GM23338 (cell line): ENCODE measurements at places on chromosomes 3 and 15. TPM values are rescaled to one million over a fixed set of nuclear protein-coding genes. Genes with fewer than 3 reads are reported as not detected.
A peak's percentile ranks its signal among the peaks of the same experiment; 100 is the strongest.

The GABPB1 gene
- 42.8 and 53.9 TPM in 2 replicates for total RNA-seq

GRCh38 chr15:92914768-92915221 is 14.7 kb downstream of the CHD2 start:
- no peak for DNase-seq

The TRIM42 gene
- not detected in 2 replicates for total RNA-seq

- DNase-seq = no peak
Measured at GRCh38 chr3:190064112-190064511, 56.6 kb downstream of the P3H2 start.

The MCF2L2 gene
- total RNA-seq = 9.0 and 14.6 TPM in 2 replicates

The CHD2 gene
- total RNA-seq = 108 and 119 TPM in 2 replicates

DNA sequence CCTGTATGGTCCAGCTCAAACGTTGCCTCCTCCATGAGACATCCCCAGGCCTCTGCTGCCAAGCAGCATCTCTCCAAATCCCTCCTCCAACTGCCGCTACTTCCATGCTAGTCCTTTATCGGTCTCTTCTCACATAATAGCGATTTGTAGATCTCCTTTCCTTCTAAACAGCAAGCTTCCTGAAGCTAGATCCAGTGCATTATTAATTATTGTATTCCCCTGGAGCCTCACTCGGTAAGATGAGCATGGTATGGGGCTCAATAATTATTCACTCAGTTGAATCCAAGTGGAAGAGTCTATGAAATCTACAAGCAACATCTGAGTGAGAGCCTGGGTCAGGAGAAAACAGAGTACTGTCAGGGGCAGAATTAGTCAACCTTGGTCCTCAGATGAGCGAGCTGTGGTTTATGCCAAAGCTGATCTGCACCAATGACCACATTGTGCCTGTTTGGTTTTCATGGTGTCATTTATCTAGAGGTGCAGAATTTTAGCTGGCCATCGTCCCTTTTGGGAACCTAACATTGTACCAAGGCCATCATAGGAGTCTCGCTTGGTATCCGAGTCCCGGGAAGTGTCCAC is 93.8 kb upstream of the UBE2E1 start:
- no peak for DNase-seq

DNA sequence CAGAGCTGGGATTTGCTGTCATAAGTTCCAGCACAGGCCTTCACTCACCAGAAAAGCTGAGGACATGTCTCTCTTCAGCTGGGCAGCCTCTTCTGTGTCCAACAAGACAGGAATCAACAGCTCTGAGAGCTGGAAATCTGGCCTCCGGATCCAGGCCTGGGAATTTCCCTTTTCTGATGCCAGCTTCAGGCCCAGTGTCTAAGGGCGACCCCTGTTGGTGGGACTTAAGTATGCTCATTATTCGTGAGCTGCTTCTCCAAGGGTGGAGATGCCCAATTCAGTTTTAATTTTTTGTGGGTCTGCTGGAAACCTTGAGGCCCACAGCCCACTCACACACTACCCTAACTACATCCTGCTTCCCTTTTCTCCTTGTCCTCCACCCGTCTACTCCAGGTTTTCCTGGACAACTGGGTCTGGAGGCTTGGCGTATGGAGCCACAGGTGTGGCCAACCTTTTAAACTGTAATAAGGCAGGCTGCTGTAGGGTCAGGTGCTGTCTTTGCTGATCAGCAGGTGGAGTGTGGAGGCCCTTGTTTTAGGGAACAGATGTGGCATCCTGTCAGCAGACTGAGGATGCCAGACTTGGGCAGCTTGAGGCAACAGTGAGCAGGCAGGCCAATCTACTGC is 2.6 kb upstream of the CEMIP start:
- peak; percentile 88 for DNase-seq

- DNase-seq = peak; percentile 44
Measured at GRCh38 chr3:18618723-18619122, 193.6 kb upstream of the SATB1 start.

The LRRC31 gene
- not detected in 2 replicates for total RNA-seq

The DNAH1 gene
- total RNA-seq = 0.35 and 1.8 TPM in 2 replicates

The NR2F2 gene
- not detected in 2 replicates for total RNA-seq

The FRMD4B gene
- total RNA-seq = 6.4 and 8.6 TPM in 2 replicates

GRCh38 chr3:37935756-37936666 is 54.6 kb upstream of the VILL start:
- peak; percentile 78 for DNase-seq

The KCTD6 gene
- total RNA-seq = 22.8 and 28.3 TPM in 2 replicates

GRCh38 chr15:59438625-59439290 is 772 bp downstream of the FAM81A start:
- DNase-seq = no peak

The NEK11 gene
- 0.80 and 3.7 TPM in 2 replicates for total RNA-seq

The MFGE8 gene
- 586 and 671 TPM in 2 replicates for total RNA-seq

The ZNF502 gene
- total RNA-seq = 3.2 and 4.7 TPM in 2 replicates

The P2RY1 gene
- 54.6 and 59.8 TPM in 2 replicates for total RNA-seq

DNA sequence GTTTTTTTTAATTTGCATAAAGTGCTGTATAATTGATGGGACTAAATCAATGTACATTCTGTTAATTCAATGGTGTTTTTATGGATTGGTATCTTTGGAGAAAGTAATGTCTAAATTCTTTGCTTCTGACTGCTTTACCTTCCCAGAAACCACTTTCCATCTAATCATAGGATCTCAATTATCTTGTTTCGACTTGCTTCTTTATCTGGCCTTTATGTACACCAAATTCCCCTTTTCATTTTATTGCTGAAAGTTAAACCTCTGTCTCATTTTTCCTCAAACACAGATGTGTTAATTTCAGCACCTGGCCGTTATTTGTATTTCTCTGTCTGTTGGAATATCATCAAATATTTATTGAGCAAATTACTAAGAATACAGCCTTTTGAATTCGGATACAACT is 287.3 kb upstream of the GBE1 start:
- no peak for DNase-seq

The LMAN1L gene
- total RNA-seq = not detected in 2 replicates

DNA sequence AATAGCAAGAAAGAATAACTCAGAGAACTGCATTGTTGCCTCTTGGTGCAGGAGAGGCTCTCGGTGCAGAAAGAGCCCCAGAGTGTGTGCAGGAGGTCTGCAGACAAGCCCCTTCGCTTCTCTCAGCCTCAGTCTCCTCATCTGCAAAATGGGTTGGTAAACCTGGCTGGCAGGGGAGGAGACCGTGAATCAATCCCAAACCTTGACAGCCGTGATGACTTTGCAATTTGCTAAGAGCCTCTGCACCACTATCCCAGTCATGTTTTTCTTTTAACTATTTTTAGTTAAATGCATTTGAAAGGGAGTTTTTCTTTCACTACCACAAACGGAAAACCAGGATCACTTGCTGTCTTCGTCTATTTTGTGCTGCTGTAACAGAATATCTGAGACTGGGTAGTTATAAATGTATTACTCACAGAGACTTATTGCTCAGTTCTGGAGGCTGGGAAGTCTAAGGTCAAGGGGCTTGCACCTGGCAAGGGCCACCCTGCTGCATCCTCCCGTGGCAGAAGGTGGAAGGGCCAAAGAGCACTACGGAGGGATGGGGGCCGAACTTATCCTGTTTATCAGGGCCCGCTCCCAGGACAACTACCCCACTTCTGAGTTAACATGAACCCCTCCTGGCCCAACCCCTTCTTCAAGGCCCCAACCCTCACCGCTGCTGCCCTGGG is 14.2 kb upstream of the IQSEC1 start:
- DNase-seq = no peak

DNA sequence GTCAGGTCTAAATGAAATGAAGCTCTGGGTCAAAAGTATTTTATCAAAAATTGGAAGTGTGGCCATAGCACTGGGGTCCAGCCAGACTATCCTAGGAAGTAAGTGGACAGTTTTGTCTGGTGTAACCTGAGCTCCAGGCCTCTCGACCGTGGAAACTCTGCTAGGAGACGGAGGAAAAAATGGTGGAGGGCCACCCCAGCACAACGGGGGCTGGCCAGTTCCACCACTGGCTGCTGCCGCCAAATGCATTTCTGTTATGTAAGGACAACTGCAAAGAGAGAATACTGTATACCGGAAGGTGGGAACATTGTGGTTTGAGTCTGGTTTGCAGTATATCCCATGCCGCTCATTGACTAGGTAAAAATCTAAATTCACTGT is 235.7 kb downstream of the GREM1 start:
- peak; percentile 32 for DNase-seq
